ENCODE measurements at places on chromosomes 3 and 15.

DNA sequence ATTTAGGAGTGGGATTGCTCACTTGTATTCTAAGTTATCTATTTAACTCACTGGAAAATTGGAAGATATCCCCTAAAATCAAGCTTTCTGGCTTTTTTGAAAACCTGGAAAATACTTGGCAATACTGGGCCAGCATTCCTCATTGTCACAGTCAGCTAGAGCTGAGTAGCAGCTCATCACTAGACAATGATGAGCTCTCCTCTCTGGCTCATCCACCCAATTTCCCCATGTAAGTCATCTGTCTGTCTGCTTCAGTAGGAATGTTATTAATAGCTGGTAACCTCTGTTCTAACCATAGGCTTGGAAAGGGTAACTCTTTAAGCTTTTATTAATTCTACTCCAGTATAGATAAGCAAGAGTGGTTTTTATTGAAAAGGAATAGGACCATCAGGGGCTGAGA lies 39.7 kb upstream of the PIK3R4 start:
- DNase-seq, result no peak

DNA sequence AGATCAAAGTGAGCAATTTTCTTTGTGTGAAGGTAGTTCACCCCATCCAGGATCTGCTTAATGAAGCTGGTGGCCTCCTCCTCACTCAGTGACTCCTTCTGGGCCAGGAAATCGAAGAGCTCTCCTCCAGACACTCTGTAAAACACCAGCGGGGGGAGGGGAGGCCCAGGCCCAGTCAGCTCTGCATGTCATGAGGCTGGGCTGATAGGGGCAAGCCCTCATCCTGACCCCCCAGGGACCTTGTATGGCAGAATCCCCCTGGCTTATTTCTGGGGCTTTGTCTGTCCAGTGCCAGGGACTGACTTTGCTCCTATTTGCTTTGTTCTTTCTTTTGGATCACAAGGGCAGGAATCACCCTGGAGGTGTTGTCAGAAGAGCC lies 74.9 kb downstream of the DAPK2 start:
- DNase-seq, result no peak

DNA sequence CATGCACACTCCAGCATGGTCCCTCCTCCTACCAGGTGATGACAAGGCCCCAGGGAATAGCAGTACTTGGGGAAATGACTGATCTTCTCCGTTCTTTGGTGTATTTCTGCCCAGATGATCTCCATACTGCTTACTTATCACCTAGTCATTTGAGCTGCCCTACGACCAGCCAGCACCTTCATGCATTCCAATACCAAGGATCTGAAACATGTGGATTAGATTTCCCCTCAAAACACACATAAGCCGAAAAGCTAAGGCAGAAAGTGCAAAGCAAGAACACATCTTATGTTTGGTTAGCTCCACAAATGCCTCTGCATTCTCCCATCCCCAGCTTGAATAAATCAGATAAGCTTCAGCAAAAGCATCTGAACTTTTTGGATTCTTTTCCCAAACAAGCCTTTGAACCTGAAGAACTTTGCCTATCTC lies 64.8 kb upstream of the BCL6 start:
- DNase-seq, result no peak

DNA sequence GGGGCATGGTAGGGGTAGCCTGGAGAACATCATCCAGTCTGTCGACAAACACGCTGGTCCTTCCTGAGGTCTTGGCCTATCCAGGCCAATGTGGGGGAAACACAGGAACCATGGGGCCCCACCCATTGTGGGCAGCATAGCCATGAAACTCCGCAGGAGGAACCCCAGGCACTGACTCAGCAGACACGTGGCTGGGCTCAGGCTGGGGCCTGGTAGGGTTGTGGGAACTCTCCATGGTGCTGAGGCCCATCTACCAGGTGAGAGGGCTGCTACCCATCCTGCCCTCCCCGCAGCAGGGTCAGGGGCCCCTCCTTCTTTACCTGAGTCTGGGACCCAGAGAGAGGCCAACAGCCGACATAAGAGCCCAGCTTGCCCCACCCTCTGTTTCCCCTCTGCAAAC lies 22.6 kb upstream of the CACNA2D2 start:
- DNase-seq, result peak; percentile 25

DNA sequence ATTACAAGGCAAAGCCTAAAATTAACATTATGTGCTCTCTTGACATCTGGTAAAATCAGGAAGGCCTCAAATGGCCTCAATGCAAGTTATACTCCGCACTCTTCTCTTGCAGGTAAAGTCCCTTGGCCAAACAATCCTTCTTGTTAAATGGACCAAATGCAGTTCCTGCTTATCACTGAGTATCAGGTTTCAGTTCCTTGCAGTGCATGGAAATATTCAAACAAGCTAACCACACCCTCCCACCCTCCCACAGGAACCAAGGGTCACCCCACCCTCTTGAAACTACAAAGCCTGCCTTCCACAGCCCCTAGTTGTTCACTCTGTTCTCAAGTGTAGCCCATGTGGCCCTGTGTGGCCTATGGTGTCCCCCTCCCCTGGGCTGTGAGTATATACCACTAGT lies 171.9 kb upstream of the CADPS start:
- DNase-seq, result no peak

DNA sequence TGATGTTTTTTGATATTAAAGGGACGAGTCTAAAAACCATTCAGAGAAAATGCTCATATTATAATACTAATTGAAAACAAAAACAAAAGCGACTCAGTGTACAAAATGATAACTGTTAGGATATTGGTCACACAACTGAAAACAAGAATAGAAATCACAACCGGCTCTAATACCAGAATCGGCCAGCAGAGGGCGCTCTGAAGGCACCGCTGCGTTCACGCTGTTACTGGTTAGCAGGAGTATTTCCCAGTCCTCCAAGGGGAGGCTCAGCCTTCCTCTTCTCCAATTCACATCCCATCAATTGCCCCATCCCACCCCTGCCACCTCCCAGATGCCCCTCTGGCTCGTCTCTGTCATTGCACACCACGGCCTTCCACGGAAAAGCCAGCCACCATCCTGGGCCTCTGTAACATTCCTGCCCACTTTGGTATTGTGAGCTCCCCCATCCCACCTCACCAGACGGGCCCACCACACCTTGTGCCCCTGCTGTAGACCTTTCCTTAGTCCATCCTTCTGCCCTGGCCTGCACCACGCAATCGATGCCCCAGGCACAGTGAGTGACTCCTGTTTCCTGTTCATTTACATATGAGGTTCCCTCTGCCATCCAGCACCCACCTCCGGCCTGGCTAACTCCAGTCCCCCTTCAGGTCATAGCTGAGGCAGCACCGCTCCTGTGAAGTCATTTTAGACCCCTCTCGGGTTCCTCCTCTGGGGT lies 8.5 kb downstream of the FAM107A start:
- peak; percentile 74 for DNase-seq

DNA sequence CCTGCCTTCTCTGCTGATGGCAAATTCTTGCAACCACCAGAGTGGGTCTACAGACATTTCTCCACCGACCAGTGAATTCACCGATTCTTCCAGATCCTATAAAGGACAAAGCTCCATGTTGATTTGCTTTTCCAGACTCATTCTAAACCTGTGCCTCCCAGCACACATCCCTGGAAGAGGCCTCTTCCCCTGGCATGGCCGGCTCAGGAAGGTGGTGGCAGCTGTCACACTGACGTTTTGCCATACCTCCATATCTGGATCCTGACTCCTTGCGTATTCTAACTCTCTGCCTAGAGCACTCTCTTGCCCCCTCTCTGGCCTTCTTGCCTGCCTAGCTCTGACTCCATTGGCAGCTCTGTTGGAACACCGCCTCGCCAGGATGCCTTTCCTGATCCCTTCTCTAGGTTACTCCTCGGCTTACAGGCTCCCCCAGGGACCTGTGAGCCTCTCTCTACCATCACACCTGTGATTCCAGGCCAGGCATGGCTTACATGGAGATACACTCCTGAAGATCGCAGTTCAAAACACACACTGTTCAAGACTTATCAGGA lies 31.0 kb downstream of the SLCO2A1 start:
- no peak for DNase-seq

DNA sequence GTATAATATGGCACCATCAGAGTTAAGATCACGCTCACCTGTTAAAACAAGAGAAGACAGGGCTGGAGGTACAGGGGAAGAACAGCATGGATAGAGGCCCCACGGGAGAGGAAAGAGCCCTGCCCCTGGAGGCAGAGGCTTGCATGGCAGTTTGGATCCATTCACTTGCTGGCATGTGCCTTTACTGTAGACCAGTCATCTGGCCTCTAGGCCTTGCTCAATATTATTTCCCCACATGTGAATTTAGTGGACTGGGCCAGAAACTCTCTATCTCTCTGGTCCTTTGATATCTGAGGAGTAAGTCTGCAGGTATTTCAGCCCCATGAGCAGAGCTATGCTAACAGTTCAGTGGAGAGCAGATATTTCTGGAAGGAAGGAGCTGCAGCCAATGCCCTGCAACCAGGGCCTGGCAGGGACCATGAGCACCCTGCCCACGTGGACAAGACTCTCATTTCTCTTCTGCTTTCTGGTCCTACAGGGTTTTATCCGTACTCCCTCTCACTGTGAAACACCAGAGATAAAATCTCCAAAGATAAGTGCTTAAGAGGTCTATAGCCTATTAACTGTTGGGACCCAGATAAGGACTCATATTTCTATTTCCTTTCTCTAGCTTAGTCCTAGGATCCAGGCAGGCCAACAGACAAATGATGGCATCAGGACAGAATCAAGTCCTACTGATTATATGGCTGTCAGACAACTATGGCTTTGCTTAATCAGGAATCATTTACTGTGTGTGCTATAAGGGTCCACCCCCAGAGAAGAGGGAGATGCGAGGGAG lies 65.0 kb downstream of the CLDN11 start:
- DNase-seq, result peak; percentile 15

DNA sequence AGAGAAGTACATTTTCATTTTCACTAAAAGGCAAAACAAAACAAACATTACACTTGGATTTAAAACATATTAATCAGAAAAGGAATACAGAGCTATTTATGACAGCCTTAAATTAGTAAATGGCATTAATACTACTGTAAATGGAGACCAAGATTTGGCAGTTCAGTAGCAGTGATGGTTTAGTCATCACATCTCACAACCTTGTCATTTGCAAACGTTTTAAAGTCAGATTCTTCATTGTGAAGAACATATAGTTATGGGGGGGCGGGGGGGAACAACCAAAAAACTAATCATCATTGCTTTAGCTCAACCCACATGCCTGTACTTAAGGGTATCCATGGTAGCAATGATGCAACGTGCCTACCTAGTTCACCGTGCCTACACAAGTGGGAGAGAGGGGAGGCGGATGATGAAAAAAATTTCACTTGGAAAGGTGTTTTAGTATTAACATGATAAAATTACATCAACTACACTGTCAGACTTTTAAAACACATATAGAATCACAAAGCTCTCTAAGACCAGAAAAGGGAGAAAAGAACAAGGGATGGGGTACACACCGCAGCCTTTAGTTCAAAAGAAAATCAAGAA lies 40.1 kb downstream of the DLG1 start:
- DNase-seq, result no peak
